Activated CD8-positive, alpha-beta memory T cell treated with anti-CD3 and anti-CD28 coated beads, Interleukin-2, amount 50 U/mL, for 48 hours (primary cell): ENCODE measurements at places on chromosomes 11 and 22.

DNA sequence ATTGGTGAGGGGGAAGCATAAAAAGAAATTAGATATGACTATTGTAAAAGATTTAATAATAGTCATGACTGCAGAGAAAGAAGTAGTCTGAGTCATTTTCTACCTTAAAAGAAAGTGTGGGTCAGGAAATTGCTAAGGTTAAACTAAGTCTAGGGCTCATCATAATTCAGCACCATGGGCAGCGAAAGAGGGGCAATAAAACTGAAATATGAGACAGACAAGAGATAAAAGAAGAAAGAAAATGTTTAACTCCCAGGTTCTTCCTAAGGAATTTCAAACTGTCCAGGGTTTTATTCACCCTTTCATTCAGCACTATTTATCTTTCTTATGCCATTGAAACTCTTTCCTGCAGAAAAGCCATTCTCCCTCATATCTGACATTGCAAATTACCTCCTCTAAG is 114.4 kb upstream of the API5 start:
- no peak for DNase-seq

DNA sequence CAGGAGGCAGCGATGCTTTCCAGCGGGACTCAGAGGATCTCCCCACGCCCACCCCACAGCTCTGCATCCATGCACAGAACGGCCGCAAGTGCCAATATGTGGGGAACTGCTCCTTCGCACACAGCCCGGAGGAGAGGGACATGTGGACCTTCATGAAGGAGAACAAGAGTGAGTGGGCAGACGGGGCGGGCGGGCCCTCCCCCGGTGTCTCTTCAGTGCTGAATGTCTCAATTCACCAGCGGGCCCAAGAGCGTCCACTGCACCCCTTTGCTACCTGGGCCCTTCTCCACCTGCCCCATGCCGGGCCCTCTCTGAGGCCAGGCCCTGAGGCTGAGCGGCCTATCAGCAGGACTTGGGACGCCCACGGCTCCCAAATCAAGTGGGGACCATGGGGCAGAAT is 25.8 kb upstream of the TEF start:
- DNase-seq: no peak

DNA sequence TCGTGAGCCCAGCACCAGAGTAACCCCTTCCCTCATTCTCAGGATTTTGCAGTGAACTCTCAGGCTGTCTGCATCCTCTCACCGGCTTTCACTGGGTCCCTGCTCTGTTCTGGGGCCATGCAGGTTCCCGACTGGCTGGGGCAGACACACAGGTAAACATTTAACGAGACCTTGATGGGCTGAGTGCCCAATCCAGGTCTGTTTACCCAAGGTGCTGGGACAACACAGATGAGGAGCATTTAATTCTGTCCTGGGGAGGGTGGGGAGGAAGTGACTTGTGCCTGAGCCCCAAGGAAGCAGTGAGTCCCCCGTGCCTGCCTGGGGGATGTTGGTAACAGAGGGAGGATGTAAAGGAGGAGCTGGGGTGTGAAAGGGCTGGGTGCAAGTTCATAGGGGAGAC is 4.4 kb downstream of the BIK start:
- no peak for DNase-seq

- DNase-seq: no peak
These were observed 20.5 kb upstream of the PARVB start for GRCh38 chr22:44003405-44004103.

DNA sequence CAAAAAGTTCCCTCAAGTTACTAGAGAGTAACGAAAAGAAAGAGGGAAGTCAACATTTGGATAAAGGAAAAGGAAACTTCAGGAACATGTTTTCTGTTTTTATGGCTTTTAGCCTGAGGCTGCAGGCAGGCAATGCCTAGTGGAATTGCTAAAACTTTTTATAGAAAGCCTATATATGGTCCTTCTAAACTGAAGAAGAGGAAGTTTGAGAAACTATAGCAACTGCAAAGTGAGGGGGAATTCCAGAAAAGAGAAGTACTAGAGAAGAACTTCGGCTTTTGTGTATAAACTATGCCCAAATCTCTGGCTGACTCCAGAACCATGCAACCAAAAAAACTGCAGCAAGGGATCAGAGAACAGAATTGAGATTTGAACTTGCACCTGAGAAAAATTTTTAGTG is 74.3 kb upstream of the ARHGAP42 start:
- DNase-seq: no peak

DNA sequence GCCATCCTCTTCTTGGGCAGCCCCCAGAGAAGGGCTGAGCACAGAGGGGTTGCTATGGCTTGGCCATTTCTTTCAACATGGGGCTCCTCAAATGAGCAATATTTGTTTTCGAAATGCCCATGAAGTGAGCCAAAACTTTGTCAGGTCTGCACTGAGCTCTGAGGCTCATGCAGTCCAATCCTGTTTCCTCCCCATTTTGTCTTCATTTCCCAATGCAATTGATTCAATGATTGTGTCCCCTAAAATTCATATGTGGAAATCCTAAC is 60.6 kb upstream of the CD44 start:
- DNase-seq: no peak

- DNase-seq: no peak
These were observed 46.7 kb downstream of the IGF2 start for GRCh38 chr11:2092464-2092910.

GRCh38 chr11:61002598-61002997 is 31.1 kb downstream of the CD6 start:
- no peak for DNase-seq

DNA sequence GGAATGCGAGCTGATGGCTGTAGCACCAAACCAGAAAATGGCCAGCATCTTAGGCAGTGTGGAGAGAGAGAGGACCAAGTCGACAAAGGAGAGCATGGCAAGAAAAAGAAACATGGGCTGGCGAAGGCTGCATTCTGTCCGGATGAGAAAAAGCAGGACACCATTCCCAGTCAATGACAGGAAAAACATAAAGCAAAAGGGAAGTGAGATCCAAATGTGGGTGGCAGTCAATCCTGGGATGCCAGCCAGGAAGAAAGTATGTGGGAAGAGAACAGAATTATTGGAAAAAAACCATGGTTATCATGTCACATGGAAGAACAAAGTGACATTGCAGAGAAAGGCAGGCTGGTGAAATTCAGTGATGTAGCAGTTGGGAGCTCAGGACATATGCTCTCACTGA is 36.9 kb upstream of the OR56A1 start:
- DNase-seq: no peak

DNA sequence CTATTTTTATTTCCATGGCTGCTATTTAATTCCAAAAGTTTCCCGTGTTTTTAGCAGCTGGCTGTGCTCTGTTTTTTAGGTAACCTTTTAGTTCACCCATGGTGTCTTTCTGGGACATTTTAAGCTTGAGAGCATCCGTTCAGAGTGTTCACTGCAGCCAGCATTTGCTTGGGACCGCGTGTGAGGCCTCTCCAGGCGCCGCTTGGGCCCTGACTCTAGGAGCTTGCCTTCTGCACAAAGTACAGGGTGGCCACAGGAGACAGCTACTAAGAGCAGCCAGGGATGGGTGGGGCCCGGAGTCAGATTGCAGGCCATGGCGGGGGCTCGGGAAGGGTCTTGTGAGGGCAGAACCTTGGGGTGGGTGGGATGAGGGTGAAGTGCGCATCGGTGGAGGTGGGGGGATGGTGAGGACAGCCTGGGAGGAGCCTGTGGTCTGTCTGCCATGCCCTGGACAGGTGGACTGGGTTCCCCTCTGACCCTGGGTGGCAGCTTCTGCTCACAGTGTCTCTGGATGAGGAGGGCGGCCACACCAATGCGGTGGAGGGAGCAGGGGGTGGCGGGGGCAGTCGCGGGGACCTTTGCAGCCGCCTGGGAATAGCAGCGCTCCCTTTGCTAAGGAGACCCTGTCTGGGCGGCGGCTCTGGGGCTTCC is 288.1 kb downstream of the TBC1D22A start:
- DNase-seq: no peak

DNA sequence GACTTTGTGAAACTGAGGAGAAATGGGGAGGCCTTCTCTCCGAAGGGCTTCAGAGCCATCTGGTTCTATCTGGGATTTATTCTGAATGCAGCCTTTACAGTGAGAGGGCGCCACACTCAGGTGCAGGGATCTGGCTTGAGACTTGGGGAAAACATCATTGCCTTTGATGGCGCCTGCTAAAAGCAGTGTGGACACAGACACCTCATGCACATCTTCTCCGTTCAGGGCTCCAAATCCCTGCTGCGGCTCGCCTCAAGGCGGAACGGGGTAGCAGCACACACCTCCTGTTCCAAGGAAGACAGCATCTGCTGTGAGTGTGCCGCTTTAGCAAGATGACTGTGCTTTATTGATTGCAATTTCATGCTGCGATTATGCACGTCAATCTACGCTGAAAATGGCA is 37.1 kb upstream of the OLFML1 start:
- DNase-seq: no peak

- no peak for DNase-seq
These were observed 5.5 kb downstream of the ZC3H12C start for GRCh38 chr11:110098645-110099044.

- DNase-seq: no peak
These were observed 31.3 kb downstream of the B3GAT1 start for GRCh38 chr11:134380785-134381184.

DNA sequence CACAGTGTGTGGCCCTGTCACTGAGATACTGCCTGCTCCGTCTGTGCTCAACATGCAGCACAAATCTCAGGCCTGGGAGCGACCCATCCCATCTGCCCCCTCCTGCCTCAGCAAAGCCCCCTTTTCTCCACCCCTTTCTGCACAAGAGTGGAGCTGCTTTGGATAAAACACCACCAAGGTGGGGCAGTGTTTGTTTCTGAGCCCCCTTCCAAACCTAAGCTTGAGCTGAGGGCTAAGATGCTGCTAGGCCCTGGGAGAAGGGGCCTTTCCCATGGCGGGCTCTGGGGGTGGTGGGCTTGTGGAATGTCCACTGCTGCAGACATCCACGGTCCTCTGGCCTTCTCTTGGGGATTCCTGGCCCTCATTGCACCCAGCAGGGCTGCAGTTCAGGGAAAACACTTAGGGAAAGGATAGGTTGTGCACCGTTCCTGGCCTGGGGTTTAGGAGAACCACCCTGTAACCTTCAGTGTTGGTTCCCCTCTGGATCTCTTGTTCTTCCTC is 594.1 kb downstream of the TBC1D22A start:
- no peak for DNase-seq

DNA sequence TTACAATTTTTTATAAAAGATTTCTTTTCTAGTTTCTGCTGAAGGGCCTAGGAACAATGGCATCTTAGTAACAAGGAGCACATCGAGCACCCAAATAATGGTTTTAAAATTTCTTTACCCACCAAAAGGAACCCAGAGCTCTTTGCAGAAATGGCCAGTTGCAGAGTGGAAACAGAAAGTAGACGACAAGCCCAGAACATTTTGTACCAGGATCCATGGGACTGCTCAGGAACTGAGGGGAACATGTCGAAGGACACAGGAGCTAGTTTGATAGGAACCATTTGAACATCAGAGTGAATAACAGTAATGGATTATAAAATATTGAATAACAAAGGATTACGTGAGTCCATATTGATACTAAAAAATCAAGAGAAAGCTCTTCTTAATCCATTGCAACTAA is 17.3 kb downstream of the PANX1 start:
- no peak for DNase-seq

DNA sequence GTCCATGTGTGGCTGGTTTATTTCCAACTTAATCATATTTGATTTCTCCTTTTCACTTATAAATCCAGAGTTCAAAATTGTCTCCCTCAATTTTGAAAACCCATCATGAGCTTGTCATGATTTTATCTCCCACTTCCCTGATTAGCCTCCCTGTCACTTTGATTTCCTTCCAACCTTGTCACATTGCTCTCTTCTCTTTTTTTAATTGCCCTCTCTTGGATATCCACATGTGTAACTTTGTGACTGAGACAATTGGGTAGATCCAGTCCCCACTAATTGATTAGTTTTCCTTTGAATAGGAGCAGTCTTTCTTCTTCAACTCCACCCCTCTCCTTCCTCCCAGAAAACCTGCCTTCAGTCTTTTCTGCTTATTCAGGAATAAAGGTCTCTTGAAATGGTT is 2.4 kb downstream of the TEF start:
- no peak for DNase-seq

- DNase-seq: no peak
These were observed 109.7 kb upstream of the NARS2 start for GRCh38 chr11:78684377-78684776.

DNA sequence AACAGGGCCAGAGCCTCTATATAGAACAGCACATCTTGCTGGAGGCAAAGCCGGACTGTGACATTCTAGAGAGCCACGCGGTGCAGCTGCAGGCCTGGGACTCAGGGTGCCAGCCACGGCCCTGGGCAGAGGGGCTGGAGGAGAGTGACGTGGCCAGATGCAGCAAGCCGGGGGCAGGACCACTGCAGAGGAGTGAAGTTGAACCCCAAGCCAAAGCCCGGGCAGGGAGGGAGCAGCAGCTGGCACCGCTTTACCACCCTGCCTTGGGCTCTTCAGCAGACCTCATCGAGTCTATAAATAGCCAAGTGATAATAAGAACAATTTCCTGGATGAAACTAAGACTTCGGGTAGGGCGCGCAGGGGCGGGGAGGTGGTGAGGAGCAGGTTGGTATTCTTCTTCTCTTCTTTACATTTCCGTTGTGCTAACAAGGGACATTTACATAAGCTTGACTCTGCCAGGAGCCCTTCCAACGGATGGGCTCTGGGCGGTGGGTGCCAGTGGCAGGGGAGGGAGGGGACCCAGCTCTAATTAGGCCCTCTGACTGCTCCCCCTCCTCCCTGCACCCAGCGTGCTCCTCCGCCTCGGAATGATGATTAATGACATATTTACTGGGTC is 110.2 kb downstream of the ST3GAL4 start:
- DNase-seq: no peak

DNA sequence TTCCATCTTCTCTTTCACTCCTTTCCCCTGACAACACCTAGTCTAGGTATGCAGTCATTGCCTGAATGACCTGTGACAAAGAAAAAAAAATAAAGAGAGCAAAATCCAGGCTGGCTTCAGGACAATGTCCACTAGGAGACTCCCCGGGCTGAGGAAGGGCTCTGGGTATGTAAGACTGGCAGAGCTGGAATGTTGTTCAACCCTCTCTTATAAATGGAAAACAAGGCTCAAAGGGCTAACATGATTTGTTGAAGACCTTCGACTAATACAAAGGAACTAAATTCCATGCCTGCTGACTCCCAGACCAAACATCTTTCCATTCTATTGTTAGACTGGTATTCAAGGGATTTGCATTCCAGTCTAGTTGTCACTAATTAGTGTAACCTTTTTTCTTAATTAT is 122.2 kb downstream of the ARL14EP start:
- DNase-seq: no peak

- DNase-seq: no peak
These were observed 512 bp downstream of the SH3BP1 start for GRCh38 chr22:37639771-37640590.

- DNase-seq: no peak
These were observed 20.0 kb downstream of the MMP7 start for GRCh38 chr11:102510439-102511135.

DNA sequence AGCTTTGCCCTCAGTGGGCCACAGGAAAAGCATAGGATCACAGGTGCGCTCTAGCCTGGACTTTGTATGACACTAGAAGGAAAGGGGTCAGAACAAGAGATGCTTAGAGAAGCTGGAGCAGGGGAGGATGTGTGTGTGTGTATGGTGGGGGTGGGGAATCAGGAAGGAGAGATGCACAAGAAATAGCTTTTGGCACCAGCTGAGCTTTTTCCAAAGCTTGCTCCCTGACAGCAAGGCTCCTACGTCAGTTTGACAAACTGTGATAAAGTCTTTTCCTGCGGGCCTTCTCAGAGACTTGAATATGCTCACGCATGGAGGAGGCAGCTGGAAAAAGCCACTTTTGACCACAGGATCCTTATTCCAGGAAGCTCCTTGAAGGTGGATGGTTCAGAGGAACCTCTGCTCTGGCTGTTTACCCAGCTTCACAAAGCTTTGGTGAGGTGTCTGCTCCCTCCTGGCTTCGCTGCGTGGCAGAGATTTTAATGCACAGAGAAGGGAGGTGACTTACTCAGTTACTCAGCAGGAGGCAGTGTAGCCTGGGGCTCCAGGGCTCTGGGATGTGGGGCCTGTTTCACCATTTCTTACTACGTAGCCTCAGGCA is 3.9 kb downstream of the CDC42EP1 start:
- DNase-seq: no peak
